Stimulated activated naive CD4-positive, alpha-beta T cell (primary cell): ENCODE measurements at places on chromosomes 2 and 18.

DNA sequence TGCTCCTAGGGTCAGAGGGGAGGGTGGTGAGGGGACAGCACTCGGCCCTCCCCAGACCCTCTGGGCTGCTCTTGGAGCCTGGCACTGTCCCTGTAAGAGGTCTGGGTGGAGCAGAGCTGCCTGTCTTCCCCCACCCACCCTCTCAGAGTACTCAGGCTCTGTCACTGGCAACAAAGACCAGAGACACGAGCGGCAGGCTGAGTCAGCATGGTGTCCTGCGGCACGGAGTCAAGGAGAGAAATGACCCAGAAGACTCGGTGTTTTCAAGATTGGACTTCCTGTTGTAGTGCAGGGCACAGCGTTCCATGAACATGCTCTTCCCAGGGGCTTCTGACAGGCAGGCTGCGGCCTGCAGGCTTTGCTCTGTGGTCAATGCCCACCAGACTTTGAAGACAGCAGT is 19.9 kb downstream of the SIGLEC15 start:
- no peak for DNase-seq

GRCh38 chr2:157760949-157761348 is 115.2 kb downstream of the ACVR1 start:
- DNase-seq, result no peak

DNA sequence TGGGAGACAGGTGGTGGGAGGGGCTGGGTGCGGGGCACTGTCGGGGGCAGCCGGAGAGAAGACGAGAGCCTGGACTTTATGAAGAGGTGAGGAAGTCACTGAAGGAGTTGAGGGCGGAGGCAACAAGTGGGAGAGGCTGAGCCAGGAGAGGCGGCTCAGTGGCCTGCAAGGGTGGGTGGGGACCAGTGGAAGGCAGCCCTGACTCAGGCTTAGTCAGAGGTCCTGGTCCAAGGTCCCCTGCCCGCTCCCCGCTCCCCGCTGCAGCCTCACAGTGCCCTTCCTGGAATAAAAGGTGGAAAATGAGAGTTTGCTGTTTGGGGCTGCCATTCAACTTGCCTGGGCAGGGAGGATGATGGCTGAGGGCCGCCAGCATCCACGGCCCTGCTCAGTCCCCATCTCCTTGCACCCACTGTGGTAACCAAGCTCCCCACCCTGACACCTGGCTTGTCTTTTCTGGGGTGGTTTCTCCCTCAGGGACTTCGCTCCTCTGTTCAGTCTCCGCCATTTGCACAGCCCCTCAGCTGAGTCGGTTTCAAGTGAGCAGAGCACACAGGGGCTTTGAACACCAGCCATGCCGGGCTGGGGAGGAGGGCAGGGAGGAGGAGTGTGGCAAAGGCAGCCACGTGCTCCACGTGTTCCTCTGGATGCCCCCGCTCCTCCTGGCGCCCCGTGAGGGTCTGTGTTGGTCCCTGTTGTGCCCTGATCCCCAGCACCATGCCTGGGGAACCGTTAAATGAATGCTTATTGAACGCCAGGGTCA is 13.7 kb upstream of the RALB start:
- no peak for DNase-seq

DNA sequence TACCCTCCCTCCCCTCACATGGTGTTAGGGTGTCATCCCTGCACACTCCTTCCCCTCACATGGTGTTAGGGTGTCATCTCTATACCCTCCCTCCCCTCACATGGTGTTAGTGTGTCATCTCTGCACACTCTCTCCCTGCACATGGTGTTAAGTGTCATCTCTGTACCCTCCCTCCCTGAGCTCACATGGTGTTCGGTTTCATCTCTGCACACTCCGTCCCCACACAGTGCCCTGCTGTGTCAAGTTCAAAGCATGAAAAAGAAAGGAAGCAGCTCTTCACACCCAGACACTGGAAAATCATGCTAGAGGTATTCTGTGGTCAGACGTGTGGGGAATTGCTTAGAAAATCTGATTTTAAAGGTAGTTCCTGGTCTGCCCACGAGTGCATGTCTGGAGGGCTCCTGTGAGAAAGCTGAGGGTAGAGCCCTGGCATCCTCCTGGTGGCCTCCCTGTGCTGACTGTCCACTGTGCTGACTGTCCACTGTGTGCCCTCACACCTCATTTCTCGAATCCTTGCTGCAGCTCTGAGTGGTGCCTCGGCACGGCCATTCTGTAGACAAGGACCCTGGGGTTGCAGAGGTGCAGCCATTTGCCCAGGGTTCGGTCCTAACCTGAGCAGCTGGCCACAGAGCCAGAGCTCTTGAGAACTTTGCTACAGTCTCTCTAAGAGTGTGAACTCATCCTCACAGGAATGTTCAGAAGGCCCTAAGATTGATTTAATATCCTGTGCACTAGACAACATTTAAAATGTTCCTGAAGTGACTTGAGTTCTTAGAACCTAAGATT is 69.1 kb upstream of the NFATC1 start:
- DNase-seq, result no peak

GRCh38 chr18:8948471-8949149 is 153.9 kb upstream of the NDUFV2 start:
- no peak for DNase-seq

GRCh38 chr18:45104049-45104395 is 423.3 kb downstream of the SETBP1 start:
- DNase-seq, result no peak

GRCh38 chr2:203580844-203581243 is 45.7 kb upstream of the RAPH1 start:
- no peak for DNase-seq

DNA sequence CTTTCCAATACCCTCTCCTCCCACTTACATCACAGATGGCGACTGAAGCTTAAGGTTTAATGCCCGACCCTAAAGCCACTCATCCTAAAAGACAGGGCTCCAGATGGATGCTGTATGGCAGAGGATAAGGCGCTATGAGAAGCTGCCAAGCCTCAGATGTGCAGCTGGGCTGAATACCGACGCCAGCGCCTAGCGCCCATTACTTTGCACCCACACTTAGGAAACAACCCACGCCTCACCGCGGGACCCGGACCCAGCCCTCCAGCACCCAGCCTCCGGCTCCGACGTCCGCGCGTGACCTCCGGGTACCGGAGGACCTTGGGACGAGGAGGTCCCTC is 335 bp downstream of the TRAK2 start:
- no peak for DNase-seq
